Peyer's patch (tissue), 4 donors: ENCODE measurements at places on chromosomes 1 and 21. TPM values are rescaled to one million over a fixed set of nuclear protein-coding genes. Genes with fewer than 3 reads are reported as not detected.

The LRRN2 gene
- total RNA-seq: 1.6 TPM

DNA sequence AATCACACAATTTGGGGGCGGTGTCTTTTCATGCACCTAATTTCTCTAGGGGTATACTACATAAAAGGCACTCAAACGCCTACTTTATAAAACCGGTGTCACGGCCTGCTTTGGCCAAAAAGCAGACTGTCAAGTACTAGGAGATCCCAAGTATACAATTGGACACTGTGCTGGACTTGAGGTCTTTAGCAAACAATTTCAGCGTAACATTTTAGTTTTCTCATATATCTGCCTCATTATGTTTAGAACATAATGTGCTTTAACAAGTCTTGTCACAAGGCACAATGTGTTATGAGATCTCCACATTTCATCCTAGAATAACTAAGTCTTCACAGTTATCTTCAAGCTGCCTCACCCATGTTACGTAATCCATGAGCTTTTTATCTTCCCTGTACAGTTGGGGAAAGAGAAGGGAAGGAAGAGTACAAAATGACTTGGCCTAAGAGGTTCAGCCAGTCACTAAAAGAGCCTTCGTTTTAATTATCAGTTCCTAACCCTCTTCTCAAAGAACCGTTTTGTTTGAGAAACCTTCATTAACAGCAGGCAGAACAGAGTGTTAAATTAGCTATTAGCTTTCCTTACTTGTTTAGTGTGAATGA, 1.7 kb downstream of the SSX2IP start:
- no peak overlapping the region for H3K4me3 ChIP-seq
- no peaks in the 10 kb centered on the region for H3K36me3 ChIP-seq
- H3K4me1 ChIP-seq: no peaks in the 10 kb centered on the region
- no peak for DNase-seq
- no peak overlapping the region for H3K27ac ChIP-seq

DNA sequence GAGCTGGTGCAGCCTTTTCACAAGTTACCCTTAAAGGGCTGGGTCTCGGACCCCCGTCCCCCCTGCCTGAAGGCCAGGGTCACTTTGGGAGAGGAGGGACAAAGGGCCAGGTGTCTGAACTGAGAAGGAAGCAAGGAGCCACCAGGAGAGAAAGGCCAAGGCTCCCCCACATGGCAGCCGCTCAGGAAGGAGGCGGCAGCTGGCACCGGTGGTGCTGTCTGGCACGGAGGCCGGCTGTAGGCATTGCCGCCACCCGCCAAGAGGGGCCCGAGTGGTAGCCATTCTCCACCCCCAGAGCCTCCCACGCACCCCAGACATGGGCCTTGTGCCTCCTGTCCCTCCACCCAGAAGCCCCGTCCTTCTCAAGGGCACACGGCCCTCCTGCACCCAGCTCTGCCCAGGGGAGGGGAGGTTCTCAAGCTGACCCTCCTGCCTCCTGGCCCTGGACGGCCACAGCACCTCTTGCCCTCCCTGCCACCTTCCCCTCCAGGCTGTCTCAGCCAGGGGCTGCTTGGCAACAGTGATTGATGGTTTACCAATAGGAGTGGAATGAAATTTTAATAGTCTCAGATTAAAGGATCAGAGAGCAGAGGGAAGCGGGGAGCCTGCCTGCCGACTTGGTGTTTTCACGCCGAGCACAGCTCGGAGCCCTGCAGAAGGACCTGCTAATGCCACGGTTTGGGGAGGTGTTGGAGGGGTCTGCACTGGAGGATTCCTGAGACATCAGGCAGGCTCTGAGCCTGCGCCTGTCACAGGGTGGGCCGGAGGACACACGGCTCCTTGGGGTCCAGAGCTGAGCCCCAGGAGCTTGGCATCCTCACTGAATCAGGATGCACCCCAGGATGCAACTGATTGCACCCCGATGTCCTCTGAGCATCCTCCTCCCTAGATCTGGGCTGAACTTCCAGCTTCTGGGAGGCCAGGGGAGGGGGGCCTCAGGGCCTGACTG, 211.9 kb upstream of the VAMP3 start:
- no peak overlapping the region for H3K27ac ChIP-seq
- no peaks in the 10 kb centered on the region for H3K4me1 ChIP-seq
- no peak overlapping the region for H3K4me3 ChIP-seq
- H3K36me3 ChIP-seq: no peaks in the 10 kb centered on the region
- H3K27me3 ChIP-seq: no peaks in the 10 kb centered on the region

DNA sequence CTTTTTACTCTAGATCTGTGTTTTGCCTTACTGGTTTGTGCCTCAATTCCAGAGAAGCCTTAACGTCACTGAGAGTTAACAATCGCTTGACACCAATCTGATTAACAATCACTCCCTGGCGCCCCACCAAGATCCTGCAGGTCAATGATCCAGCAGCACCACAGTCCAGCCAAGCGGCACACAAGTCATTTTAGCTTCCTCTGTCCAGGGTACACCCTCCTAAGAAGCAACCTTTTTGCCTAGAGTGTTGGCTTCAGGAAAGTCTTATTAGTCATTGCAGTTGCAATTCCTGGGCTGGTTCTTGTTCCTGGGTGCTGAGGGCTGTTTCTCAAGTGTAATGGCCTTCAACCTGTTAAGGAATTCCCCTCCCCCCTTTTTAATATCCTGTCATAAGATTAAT, 323.0 kb upstream of the USP25 start:
- no peak overlapping the region for H3K4me3 ChIP-seq
- H3K4me1 ChIP-seq: no peaks in the 10 kb centered on the region
- no peak overlapping the region for H3K27ac ChIP-seq
- no peaks in the 10 kb centered on the region for H3K36me3 ChIP-seq
- no peaks in the 10 kb centered on the region for H3K27me3 ChIP-seq

DNA sequence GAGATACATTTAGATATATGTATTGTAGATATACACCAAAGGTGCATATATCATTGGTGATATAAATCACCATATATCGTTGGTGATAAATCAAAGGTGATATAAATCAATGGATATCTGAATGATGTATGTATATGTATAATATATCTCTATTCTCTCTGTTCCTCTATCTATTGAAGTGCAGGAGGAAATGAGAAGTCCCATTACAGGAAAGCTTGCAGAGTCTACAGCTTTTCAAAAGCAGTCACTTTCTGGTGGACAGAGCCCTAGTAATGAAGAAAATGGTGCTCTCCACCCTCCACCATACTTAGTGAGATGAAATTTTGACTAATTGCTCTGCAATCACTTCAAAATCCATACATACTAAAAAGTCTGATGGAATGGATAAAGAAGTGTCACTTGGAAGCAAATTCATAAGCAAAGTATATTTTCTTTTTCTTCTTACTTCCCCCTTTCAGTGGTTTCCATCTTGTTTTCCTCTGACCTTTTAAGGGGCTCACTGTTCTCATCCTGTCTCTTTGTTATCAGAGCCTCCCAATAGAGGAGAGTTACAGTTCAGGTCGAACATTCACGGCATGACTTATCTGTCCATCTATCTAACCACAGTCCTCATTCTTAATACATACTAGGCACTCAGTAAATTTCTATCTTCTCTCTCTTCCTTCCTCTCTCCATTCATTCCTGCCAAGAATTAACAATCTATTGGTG, 227.2 kb downstream of the KCNJ6 start:
- H3K4me3 ChIP-seq: no peak overlapping the region
- DNase-seq: no peak
- no peaks in the 10 kb centered on the region for H3K36me3 ChIP-seq
- no peaks in the 10 kb centered on the region for H3K4me1 ChIP-seq
- no peaks in the 10 kb centered on the region for H3K27me3 ChIP-seq

DNA sequence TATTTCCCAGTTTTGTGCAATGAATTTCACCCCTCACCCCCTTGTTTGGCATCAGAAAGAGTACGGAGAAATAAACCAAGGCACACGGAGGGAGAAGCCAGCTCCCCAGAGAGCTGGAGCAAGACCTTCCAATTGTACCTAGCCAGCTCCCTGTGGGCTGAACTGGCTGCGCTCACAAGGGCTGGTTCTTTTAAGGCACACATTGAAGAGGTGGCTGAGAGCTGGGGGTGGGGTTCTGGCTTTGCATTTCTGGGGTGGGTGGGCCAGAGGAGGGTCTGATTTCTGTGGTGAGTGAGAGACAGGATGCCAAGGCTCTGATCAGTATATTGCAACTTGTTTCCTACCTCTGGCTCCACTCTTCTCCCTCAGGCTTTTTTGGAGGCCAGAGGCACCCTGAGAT, 39.5 kb upstream of the NFASC start:
- H3K27me3 ChIP-seq: no peaks in the 10 kb centered on the region
- no peaks in the 10 kb centered on the region for H3K36me3 ChIP-seq
- H3K4me3 ChIP-seq: no peak overlapping the region
- H3K27ac ChIP-seq: no peak overlapping the region
- DNase-seq: no peak

GRCh38 chr1:174795806-174796205, 203.9 kb upstream of the CACYBP start:
- H3K27me3 ChIP-seq: no peaks in the 10 kb centered on the region
- H3K4me1 ChIP-seq: no peaks in the 10 kb centered on the region
- H3K27ac ChIP-seq: no peak overlapping the region
- H3K4me3 ChIP-seq: no peak overlapping the region
- no peak for DNase-seq
- H3K36me3 ChIP-seq: no peaks in the 10 kb centered on the region

GRCh38 chr21:45640888-45641479, 2.5 kb upstream of the PCBP3 start:
- no peak overlapping the region for H3K4me3 ChIP-seq
- peak overlapping the region; percentile 72 for H3K27ac ChIP-seq
- H3K4me1 ChIP-seq: no peaks in the 10 kb centered on the region
- H3K27me3 ChIP-seq: no peaks in the 10 kb centered on the region

GRCh38 chr1:92473781-92474495, 12.8 kb downstream of the GFI1 start:
- no peak overlapping the region for H3K4me3 ChIP-seq
- no peak for DNase-seq
- H3K36me3 ChIP-seq: no peaks in the 10 kb centered on the region
- no peak overlapping the region for H3K27ac ChIP-seq
- no peaks in the 10 kb centered on the region for H3K27me3 ChIP-seq
- no peaks in the 10 kb centered on the region for H3K4me1 ChIP-seq

DNA sequence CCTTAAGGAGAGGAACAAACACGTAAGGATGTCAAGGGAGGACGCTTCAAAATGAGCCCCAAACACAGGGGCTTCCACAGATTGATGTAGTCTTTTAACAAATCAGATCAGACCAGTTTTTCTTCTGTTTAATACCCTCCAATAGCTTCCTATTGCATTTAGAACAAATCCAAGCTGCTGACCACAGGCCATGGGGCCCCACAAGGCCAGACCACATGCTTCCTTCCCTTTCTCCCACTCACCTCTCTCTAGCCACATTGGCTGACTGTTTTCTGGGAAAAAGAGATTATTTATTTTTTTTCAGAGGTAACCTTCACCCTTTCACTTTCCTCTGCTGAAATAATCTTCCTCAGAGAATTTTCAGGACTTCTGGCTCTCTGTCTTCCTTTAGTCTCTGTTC, 380.6 kb downstream of the SIPA1L2 start:
- H3K4me1 ChIP-seq: no peaks in the 10 kb centered on the region
- no peaks in the 10 kb centered on the region for H3K27me3 ChIP-seq
- no peaks in the 10 kb centered on the region for H3K36me3 ChIP-seq
- no peak overlapping the region for H3K4me3 ChIP-seq
- no peak for DNase-seq
- no peak overlapping the region for H3K27ac ChIP-seq

DNA sequence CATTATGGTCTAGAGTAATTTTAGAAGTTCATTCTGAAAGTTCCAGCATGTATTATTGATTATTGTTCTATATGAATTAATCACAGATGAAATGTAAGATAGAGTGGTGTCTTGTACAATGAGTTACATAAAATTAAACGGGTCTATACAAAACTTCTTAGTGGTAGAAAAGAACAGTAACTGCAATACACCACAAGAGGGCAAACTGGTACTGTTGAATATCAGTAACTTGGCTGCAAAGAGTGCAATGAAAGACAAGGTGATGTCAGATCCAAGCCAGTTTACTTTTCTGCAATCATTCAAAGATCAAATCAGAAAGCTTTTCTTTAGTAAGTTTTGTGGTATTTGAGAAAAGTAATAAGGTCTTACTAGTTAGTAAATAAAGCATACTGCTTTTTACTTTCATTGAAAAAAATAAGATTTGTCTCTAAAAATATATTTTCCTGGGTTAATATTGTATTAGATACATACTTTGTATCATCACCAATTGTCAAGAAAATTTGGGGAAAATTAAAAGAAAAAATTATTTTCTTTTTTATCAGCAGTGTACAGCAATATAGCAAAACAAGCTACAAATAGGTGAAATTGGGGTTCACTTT, 66.4 kb upstream of the BTG3 start:
- DNase-seq: no peak
- no peaks in the 10 kb centered on the region for H3K27me3 ChIP-seq
- H3K4me1 ChIP-seq: no peaks in the 10 kb centered on the region
- H3K36me3 ChIP-seq: no peaks in the 10 kb centered on the region
- H3K4me3 ChIP-seq: no peak overlapping the region

DNA sequence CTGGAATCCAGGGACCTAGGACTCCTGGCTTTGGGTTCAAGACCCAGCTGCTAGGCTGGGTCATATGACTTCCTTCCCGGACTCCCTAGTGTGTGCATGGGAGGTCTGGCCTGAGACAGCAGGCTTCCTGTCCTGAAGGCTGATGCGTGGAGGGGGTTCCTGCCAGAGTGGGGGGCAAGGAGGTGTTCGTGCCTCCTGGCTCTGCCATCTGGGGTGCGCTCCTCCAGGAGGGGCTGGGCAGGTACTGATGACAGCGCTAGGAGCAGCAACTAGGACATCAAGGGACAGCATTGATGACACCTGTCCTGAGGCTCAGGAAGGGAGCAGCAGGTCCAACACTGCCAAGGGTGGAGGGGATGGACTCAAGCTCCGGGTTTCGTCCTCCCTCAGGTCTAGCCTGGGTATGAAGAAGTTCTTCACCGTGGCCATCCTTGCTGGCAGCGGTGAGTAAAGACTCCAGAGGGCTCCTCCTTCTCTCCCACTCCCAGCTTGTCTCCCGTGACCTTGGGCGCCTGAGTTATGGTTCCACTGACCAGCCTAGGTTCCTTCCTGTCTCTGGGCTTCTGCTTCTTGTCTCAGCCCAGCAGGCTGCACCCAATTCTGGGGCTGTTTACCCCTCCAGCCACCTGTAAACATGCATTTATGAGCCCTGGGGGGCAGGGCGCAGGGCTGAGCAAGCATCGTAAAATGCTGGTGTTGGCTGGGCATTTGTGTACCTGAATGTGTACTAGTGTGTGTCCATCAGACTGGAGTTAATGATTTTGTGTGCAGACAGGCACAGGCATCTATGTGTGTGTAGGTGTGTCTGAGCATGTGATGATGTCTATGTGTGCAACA, 871 bp downstream of the PLA2G2F start:
- H3K27me3 ChIP-seq: no peaks in the 10 kb centered on the region
- H3K27ac ChIP-seq: no peak overlapping the region
- H3K4me3 ChIP-seq: no peak overlapping the region
- no peaks in the 10 kb centered on the region for H3K36me3 ChIP-seq
- no peaks in the 10 kb centered on the region for H3K4me1 ChIP-seq

GRCh38 chr1:209100460-209100859, 483.1 kb upstream of the CAMK1G start:
- no peak overlapping the region for H3K4me3 ChIP-seq
- H3K4me1 ChIP-seq: no peaks in the 10 kb centered on the region
- no peak for DNase-seq
- H3K27me3 ChIP-seq: no peaks in the 10 kb centered on the region
